ENCODE measurements at places on chromosomes 5 and 9.

- no peak for DNase-seq
Observed at GRCh38 chr9:113636165-113636564, 172.6 kb downstream of the RGS3 start.

DNA sequence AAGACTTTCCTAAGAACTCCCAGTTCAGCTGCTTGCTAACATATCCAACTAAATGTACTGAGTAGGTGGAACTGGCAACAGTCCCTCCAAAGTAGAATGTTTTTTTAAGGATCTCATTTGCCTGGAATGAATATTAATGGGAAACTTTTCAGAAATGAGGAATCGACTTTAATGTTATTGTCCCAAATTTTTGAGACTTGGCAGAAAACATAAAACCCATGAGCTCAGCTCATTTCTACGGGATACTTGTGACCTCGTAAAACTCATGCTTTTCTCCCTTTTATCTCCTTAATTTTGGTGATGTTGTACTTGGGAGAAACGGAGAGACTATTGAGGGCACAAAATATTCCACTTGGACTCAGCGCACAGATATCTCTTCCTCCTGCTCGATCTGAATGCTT is 296.8 kb downstream of the EBF1 start:
- DNase-seq: no peak

- no peak for DNase-seq
Observed at GRCh38 chr5:125551246-125551645, 804.8 kb upstream of the ZNF608 start.

DNA sequence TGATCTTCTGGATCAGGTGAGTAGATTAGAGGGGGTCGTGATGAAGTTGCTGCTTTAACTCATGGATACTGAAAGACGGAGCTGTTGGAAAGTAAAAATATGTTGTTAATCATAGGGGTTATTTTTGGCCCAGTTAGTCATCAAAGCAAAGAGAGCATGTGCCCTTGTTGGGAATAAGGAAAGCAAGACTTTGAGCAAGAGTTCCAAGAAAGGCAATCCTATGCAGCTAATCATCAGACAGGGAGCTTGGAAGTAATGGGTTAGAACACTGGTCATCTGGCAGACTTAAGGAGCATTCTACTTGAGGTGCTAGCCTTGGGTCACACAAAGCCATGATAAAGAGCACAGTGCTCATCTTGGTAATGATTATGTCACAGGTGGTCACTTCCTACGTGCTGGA is 18.3 kb downstream of the ASPN start:
- no peak for DNase-seq
